ENCODE measurements at places on chromosomes 5 and 9. TPM values are rescaled to one million over a fixed set of nuclear protein-coding genes. Genes with fewer than 3 reads are reported as not detected.
A peak's percentile ranks its signal among the peaks of the same experiment; 100 is the strongest.

DNA sequence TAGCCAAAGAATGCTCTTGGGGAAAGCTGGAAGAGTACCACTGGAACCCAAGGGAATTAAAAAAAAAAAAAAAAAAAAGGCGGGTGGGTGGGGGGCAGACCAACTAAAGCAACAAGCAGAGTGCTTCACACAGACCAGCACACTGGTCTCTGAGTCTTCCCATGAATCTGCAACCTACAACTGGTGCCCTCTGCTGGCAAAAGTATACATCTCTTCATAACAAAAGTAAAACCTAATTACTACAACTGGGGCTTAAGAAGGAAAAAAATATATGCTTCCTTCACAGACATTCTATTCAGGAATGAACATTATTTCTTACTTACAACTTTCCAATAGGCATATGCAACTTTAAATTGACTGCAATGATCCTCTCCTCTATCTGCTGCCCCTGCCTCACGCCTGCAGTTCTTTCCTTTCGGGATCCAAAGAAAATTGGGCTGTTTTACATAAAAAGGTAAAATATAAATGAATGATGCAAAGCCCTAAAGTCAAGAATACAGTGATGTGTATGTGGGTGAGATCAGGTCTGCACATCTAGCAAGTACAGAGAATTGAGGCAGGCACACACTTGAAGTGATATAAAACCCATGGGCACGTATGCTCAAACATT, 7.2 kb upstream of the KLHL3 start:
- DNase-seq = peak; percentile 86

- DNase-seq = no peak
Observed at GRCh38 chr9:95826183-95826838, 49.2 kb upstream of the ERCC6L2 start.

DNA sequence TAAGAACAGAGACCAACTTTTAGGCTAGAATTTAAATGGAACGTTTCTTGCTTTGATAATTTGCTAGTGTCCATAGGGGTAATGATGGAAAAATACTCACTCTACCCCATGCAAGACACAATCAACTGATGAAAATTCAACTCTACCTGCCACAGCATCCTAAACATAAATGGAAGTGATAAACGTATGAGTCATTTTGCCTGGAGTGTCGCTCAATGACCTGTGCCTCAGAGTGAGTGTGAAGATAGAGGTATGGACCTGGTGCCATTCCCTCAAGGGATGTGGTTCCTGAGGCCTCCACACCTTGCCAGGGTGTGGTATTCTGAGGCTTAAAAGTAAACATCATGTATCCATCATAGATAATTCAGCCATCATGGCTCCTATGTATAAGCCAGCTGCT, 14.0 kb downstream of the ARL14EPL start:
- no peak for DNase-seq

GRCh38 chr9:135865531-135865930, 41.8 kb downstream of the CAMSAP1 start:
- DNase-seq = no peak

- no peak for DNase-seq
Observed at GRCh38 chr9:37383876-37384746, 38.4 kb upstream of the GRHPR start.

DNA sequence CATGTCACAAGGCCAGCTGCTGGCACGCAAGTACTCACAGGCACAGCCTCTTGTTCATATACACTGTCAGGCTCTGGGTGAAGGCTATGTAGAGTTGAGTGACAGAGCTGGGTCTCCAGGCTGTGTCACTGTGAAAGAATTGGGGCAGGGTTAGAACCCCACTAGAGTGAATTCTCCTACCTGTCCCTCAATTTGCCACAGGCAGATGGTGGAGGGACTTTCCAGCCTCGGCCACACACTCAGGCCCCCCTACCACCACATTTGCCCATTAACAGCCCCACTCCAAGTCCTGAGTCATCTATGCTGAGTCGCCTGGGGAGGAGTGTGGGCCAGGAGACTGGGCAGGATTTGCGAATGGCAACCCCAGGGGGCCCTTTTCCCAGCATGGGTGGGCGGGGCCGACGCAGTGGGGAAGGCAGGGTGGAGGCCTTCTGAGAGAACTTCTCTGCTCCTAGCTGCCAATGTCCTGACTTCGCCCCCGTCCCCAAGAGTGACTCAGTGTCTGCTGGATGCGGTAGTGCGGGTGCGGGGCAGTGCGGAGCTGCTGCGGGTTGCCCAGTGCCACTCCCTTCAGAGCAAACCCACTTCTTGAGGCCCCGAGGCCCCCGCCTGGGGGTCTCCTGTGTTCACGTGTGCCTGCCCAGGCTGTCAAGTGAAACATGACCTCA, 50.3 kb upstream of the PSD2 start:
- no peak for DNase-seq

- no peak for DNase-seq
Observed at GRCh38 chr5:119291877-119292276, 63.9 kb upstream of the TNFAIP8 start.

DNA sequence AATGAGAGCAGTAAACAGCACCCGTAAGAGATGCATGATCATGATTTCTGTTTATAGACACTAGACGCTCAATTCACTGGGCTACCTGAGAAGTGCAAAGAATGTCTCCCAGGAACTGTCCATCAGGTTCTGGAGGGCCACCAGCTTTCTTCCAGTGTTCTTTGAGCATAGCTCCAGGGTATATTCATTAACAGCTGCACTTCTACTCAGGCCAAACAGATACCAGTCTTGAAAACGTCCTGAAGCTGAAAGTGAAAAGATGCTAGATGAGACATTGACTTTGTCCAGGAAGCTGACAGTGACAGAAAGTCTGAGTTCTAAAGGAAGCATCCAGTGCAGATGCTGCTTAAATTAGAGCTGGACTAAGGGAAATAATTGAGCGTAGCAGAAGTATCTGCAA, 488.7 kb upstream of the TYRP1 start:
- no peak for DNase-seq

DNA sequence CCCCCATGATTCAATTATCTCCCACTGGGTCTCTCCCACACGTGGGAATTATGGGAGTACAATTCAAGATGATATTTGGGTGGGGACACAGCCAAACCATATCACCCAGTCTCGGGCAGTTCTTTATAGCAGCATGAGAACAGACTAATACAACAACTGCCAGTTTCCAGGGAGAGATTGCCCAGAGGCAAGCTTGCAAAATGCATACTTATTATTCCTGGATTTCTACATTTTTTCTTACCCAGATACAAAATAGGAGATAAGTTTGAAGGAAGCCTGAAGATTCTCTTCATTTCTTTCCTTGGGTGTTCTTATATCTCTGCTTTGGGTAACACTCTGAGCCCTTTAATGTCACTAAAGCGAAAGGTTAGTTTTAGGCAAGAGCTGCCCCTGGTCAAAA, 691.2 kb downstream of the TAF11L14 start:
- no peak for DNase-seq

GRCh38 chr5:73387149-73387591, 61.4 kb downstream of the FOXD1 start:
- no peak for DNase-seq

DNA sequence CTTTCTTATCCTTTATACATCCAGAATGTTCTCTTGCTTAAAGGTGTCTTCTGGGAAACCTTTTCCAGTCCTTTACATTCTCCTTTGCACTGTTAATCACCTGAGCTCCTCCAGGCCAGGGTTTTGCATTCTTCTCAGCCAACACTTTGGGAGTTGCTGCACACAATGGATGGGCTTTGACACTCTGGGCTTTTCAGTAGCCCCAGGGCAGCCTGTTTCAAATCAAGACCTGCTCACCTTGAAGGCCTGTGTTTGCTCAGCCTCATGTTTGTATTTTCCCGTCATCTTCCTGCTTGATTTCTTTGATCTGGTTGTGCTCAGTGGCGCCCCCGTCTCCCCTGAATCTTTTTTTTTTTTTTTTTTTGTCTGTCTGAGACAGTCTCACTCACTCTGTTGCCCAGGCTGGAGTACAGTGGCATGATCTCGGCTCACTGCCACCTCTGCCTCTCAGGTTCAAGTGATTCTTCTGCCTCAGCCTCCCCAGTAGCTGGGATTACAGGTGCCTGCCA, 41.0 kb downstream of the DMRT1 start:
- no peak for DNase-seq

DNA sequence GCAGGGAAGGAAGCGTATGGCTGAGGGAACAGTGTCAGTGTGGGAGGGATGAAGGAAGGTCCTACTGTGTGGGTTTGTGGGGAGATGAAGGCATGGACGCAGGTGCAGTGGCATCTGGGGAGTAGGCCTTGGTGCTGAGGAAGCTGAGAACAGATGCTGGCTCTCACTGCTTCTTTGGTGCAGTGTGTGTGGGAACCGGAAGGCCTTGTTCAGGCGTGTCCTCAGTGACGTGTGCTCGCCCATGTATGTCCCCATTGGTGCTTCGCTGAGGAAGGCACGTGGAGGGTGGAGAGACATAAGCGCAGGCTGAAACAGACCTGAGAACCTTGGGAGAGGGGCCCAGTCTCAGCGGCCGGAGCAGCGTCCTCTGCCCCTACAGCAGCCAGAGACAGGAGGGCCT, 18.7 kb downstream of the ADAMTS13 start:
- DNase-seq = no peak

DNA sequence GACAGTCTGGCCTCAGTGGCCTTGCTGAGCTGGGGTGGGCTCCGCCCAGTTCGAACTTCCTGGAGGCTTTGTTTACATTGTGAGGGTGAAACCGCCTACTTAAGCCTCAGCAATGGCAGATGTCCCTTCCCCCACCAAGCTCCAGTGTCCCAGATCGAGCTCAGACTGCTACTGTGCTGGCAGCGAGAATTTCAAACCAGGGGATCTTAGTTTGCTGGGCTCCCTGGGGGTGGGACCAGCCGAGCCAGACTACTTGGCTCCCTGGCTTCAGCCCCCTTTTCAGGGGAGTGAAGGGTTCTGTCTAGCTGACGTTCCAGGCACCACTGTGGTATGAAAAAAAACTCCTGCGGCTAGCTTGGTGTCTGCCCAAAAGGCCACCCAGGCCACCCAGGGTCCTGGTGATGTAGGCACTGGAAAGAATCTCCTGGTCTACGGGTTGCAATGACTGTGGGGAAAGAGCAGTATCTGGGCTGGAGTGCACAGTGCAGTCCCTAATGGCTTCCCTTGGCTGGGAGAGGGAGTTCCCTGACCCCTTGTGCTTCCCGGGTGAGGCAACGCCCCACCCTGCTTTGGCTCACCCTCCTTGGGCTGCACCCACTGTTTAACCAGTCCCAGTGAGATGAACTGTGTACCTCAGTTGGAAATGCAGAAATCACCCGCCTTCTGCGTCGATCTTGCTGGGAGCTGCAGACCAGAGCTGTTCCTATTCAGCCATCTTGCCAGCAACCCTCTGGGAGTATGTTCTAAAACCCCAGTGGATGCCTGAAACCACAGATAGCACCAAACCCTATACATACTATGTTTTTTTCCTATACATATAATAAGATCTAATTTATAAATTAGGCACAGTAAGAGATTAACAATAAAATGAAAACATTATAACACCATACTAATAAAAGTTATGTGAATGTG, 95.5 kb downstream of the TMEM161B start:
- DNase-seq = no peak

- no peak for DNase-seq
Observed at GRCh38 chr5:6705088-6705487, 8.1 kb upstream of the TENT4A start.

PCDHB9 gene
- total RNA-seq = 0.40 TPM

TSSK1B gene
- total RNA-seq = not detected

PCDHB13 gene
- 2.6 TPM for total RNA-seq

GPRIN1 gene
- 3.6 TPM for total RNA-seq

CRAT gene
- 25.6 TPM for total RNA-seq

EQTN gene
- not detected for total RNA-seq

DRD1 gene
- total RNA-seq = not detected

Measured in lung microvascular endothelial cell (primary cell).